Caco-2 (cell line): ENCODE measurements at places on chromosomes 7 and 10. TPM values are rescaled to one million over a fixed set of nuclear protein-coding genes. Genes with fewer than 3 reads are reported as not detected.

DNA sequence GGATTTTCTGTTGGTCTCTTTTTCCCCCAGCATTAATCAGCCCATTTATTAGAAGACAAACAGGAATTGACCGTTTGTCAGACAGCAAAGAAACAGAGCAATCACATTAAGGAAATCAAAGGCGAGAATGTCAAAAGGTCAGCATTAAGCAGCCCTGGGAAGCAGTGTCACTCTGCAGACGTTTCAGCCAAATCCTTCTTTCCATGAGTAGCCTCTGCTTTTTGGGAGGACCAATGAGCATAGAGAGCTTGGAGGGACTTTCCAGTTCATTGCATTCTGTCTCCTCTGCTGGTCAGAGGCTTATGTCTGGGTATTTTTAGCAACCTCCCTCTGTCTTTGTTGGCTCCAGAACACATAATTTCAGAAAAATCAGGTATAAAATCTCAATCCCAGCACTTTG, 481.4 kb downstream of the GALNT17 start:
- no peak for DNase-seq

Gene ARMC3
- 0.61 and 1.4 TPM in 2 replicates for total RNA-seq

GRCh38 chr7:46319841-46320240, 398.8 kb upstream of the IGFBP3 start:
- no peak for DNase-seq

- DNase-seq = no peak
Measured at GRCh38 chr10:131177431-131178327, 133.8 kb downstream of the TCERG1L start.

Gene GIGYF1
- total RNA-seq = 53.1 and 54.9 TPM in 2 replicates

DNA sequence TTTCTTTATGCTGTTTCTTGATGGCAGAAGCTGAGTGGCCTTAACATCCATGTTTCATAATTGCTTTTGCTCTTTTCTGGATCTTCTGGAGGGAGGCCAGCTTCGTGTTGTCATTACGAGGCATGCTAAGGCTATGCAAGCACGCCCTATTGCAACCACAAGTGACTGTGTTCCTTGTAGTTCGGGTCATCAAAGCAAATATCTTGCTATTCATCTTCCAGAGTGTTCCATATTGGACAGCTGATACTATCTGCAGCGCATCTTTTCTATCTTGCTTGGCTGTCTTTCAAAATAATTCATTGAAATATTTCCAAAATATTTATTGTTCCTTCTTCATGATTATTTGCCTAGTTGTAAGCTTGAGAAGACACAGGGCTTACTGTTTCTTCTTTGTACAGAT, 5.0 kb downstream of the EPHB6 start:
- DNase-seq = no peak

DNA sequence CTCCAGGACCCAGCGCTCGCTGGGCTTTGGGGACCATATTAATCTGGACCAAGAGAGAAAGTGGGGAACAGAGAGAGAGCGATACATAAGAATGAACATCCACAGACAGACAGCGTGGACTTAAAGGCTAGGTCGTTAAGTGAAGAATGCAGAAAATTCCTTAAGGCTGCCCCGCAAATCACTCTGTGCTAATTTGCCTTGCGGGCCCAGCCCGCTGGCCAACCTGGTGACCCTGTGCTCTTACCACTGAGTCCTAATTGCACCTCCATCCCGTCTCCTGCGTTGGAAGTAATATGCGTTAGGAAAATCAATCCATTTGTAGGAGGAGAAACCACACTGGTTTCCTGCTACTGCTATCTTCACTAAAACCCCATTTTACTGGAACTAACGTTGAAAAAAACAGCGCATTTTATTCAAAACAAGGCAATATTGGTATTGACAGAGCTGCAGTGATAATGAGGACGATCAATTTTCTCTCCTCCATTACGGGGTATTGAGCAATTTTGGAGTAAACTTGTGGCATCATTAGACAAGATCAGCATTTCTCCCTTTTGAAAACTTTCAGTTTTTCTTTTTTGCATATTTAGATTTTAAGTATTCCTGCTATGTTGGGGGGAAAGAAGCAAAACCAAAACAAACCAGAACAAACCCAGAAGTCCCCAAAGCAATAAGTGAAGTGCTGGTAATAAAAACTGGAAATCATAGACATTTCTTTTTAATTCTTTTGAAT, 85.2 kb downstream of the WDFY4 start:
- DNase-seq = no peak

Gene GRM3
- total RNA-seq = not detected in 2 replicates

GRCh38 chr7:12508554-12508953, 62.0 kb upstream of the SCIN start:
- DNase-seq = no peak

GRCh38 chr7:21542891-21543527, at the start of gene DNAH11:
Gene DNAH11 (plus strand): TSS chr7:21543039. CDS start chr7:21543246, 207 bp downstream.
- no peak for DNase-seq

DNA sequence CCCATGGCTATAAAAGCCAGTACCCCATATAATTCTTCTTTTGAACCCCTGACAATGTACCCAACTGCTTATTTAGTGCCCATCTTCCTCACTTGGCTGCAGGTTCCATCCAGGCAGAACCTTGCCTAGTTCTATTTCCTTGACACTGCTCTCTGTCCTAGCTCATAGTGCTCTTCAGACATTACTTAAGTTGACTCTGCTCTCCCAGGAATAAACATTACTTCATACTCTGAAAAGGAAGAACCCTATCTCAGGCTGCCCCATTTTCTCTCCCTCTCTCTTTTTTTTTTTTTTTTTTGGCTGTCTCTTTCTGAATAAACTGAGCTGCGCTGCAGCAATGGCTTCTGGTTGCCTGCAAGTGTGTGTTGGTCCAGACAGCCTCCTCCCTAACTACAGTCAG, 21.0 kb downstream of the ACTA2 start:
- DNase-seq = no peak

Gene CYP3A4
- total RNA-seq = not detected in 2 replicates

GRCh38 chr10:43055217-43055616, 21.7 kb upstream of the RET start:
- no peak for DNase-seq

Gene VWDE
- 0.46 and 0.70 TPM in 2 replicates for total RNA-seq

Gene TAS2R4
- total RNA-seq = 1.2 and 1.3 TPM in 2 replicates

Gene EVX1
- total RNA-seq = not detected in 2 replicates

- no peak for DNase-seq
Measured at GRCh38 chr10:123031124-123031523, 22.3 kb downstream of the ACADSB start.

Gene SP8
- total RNA-seq = 13.2 and 13.3 TPM in 2 replicates
